Upper lobe of right lung (tissue), 1 donor: ENCODE measurements at places on chromosomes 4 and X. TPM values are rescaled to one million over a fixed set of nuclear protein-coding genes. Genes with fewer than 3 reads are reported as not detected.

MSX1 gene
- 2.5 TPM for total RNA-seq

STPG2 gene
- 0.41 TPM for total RNA-seq

SMIM9 gene
- total RNA-seq, result not detected

POLN gene
- total RNA-seq, result 2.7 TPM

PASD1 gene
- total RNA-seq, result not detected

CT45A2 gene
- not detected for total RNA-seq

USP51 gene
- total RNA-seq, result 3.7 TPM

ALPK1 gene
- 34.3 TPM for total RNA-seq

FMR1NB gene
- not detected for total RNA-seq

RHOH gene
- 8.8 TPM for total RNA-seq

MXD4 gene
- 72.7 TPM for total RNA-seq

HNRNPH2 gene
- total RNA-seq, result 67.1 TPM

ASMT gene
- total RNA-seq, result not detected

GLOD5 gene
- total RNA-seq, result 2.6 TPM

TMEM150C gene
- 5.9 TPM for total RNA-seq

MTM1 gene
- 28.4 TPM for total RNA-seq

PSAPL1 gene
- 0.14 TPM for total RNA-seq

GRCh38 chrX:8927066-8927635 is 106.8 kb downstream of the FAM9B start:
- no peak overlapping the region for H3K27ac ChIP-seq
- H3K4me1 ChIP-seq, result no peaks in the 10 kb centered on the region
- H3K36me3 ChIP-seq, result no peaks in the 10 kb centered on the region
- no peaks in the 10 kb centered on the region for H3K27me3 ChIP-seq
- DNase-seq, result no peak

GRCh38 chr4:155543126-155543765 is 123.4 kb upstream of the GUCY1A1 start:
- no peaks in the 10 kb centered on the region for H3K4me1 ChIP-seq
- H3K27me3 ChIP-seq, result no peaks in the 10 kb centered on the region
- no peak overlapping the region for H3K27ac ChIP-seq
- H3K36me3 ChIP-seq, result no peaks in the 10 kb centered on the region
- H3K4me3 ChIP-seq, result no peak overlapping the region

DNA sequence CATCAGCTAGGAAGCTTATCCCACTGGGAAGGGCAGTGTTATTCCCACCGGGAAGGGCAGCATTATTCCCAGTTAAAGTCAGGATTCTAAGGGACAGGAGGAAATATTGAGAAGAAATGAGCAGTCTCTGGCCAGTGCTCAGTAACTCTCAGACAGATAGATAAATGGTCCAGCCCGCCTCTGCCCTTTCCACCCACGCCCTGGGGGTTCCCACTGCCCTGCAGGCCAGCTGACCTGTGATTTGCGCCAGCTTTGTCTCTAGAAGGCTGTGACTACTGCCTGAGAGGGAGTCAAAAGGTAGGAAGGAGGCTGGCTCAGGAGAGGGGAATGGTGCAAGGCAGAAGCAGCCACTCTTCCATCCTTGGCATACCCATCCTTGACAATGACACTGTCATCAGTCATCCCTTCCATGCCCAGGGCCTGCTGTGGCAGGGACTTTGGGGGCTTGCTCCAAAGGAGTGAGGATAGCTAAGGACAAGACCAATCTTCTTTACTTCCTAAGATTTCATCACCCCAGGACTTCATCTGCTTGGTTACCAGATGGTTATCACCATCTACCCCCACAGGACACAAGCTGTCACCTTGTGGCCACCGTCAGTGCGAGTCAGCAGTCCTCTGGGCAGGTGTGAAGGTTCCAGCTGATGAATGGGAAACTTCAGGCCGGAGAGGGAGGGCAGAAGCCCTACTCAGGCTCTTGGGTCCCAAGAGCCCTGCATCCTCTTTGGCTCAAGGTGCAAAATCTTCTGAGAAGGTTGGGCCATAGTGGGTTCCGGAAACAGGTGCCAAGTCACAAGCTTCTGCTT is 49.5 kb downstream of the SEPSECS start:
- DNase-seq, result no peak
- no peaks in the 10 kb centered on the region for H3K36me3 ChIP-seq
- H3K4me1 ChIP-seq, result no peaks in the 10 kb centered on the region
- no peak overlapping the region for H3K4me3 ChIP-seq

GRCh38 chr4:185892165-185892564 is 80.2 kb upstream of the SORBS2 start:
- no peaks in the 10 kb centered on the region for H3K4me1 ChIP-seq
- H3K4me3 ChIP-seq, result no peak overlapping the region
- H3K36me3 ChIP-seq, result no peaks in the 10 kb centered on the region
- no peak overlapping the region for H3K27ac ChIP-seq
- no peak for DNase-seq
- no peaks in the 10 kb centered on the region for H3K27me3 ChIP-seq

- H3K27ac ChIP-seq, result no peak overlapping the region
- H3K36me3 ChIP-seq, result no peaks in the 10 kb centered on the region
- no peak for DNase-seq
- no peak overlapping the region for H3K4me3 ChIP-seq
- H3K4me1 ChIP-seq, result no peaks in the 10 kb centered on the region
- no peaks in the 10 kb centered on the region for H3K27me3 ChIP-seq
Observed at GRCh38 chr4:108874806-108875205, 112.0 kb upstream of the ETNPPL start.

DNA sequence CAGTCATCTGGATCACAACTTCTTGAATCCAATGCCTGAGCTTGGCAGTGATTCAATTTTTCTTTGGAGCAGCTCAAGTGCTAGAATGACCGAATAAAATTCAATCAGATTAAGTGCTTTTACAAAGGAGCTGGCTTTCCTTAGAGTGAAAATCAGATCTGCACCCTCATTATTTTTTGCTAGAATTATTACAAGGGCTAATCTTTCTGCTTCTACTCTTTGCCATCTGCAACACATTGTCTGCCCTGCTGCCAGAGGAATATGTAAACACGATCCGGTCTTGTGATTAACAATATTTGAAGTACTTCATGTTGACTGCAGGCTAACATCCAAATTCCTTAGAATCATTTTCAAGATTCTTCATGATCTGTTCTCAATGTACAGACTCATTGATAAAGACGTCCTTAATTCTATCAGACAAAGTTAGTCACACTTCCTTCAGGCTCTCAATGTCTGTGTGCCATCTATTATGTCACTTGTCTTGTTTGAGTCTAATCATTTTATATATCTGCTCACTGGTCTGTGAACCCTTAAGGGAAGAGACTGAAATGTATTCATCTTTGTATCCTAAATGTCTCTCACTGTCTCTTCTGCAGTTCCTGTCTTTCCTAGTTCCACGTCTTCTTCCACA is 531.2 kb downstream of the GALNTL6 start:
- no peaks in the 10 kb centered on the region for H3K36me3 ChIP-seq
- H3K27me3 ChIP-seq, result no peaks in the 10 kb centered on the region
- no peak overlapping the region for H3K27ac ChIP-seq

DNA sequence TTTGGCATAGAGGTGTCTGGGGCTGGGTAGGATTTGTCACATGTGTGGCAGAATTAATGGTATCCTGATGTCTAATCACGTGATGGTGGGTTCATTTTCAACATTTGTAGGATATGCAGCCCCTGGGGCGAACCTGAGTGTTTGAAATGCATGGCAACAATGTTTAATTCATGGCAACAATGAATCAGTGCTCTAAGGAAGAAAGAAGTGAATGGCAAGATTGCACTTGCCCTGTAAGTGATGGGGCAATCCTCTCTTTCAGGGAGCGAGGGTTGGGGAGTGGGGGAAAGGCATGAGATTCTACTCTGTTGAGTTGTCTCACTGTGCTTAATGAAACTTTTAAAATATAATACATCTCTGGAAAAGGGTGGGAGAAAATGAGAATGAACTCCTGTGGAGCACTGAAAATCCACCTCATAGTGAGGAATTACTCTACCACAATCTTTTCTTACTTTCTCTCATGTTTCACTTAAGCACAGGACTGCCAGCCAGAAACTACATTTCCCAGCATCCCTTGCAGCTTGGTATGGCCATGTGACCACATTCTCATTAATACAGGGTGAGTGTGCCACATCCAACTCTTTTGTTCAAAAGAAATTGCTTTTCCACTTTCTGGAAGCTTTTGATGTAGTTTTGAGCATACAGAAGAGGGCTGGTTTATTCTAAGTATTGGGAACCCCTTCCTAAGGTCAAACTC is 64.0 kb upstream of the PGM2 start:
- no peaks in the 10 kb centered on the region for H3K27me3 ChIP-seq
- H3K4me3 ChIP-seq, result no peak overlapping the region
- H3K36me3 ChIP-seq, result no peaks in the 10 kb centered on the region
- H3K4me1 ChIP-seq, result peaks cover 18% of the 10 kb centered on the region
- DNase-seq, result no peak
- H3K27ac ChIP-seq, result no peak overlapping the region

DNA sequence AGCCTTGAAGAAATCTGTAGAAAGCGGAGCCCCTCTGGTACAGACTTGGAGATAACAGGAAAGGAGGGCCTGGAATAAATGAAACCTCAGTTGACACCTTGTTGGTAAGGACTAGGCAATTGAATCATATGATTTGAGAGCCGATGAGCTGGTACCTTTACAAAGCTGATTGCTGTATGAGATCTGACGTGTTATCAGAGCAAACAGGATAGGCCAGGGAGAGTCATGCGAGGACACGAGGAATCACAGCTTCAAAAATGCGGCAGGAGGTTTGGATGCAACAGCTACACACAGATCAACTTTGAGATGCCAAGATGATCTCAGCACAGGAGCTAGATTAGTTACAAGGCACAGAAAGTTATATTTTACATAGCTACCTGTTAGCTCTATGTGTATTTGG is 7.4 kb upstream of the SLC10A4 start:
- peaks cover 6% of the 10 kb centered on the region for H3K27me3 ChIP-seq
- no peaks in the 10 kb centered on the region for H3K4me1 ChIP-seq
- no peak overlapping the region for H3K4me3 ChIP-seq
- H3K27ac ChIP-seq, result no peak overlapping the region
- no peaks in the 10 kb centered on the region for H3K36me3 ChIP-seq
- DNase-seq, result no peak

DNA sequence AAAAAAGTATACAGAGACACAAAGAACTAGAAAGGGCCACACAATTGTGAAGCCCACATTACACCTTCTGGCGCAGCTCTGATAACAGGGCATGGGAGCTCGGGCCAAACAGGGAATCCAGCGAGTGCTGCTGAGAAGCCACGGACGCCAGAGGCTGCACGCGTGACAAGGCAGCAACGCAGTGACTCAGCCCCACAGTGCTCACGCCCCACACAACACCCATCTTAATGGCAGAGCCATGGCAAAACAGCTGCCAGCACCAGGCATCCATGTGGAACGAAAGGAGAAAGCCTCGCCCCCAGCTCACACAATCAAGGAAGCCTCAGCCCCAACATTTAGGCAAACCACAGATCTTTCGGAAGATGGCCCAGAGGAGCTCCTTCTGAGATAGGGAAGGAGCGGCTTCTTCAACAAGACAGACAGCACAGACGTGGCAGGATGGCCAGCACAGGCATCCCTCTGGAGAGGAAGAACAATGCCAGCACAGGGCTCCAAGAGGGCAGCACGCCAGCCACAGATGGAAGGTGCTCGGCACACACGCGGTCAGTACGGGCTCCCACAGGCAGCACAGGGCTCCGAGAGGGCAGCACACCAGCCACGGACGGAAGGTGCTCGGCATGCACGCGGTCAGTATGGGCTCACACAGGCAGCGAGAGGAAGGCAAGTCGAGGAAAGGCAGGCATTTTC is 33.1 kb downstream of the GAK start:
- H3K27ac ChIP-seq, result no peak overlapping the region
- H3K4me3 ChIP-seq, result no peak overlapping the region
- H3K4me1 ChIP-seq, result no peaks in the 10 kb centered on the region
- H3K27me3 ChIP-seq, result no peaks in the 10 kb centered on the region

- H3K36me3 ChIP-seq, result no peaks in the 10 kb centered on the region
- H3K27ac ChIP-seq, result no peak overlapping the region
- H3K4me3 ChIP-seq, result no peak overlapping the region
- no peaks in the 10 kb centered on the region for H3K4me1 ChIP-seq
Observed at GRCh38 chr4:125225806-125226205, 88.9 kb upstream of the FAT4 start.

GRCh38 chr4:10671366-10671765 is 13.2 kb downstream of the CLNK start:
- no peaks in the 10 kb centered on the region for H3K27me3 ChIP-seq
- H3K27ac ChIP-seq, result no peak overlapping the region
- H3K4me3 ChIP-seq, result no peak overlapping the region
- no peaks in the 10 kb centered on the region for H3K4me1 ChIP-seq
- H3K36me3 ChIP-seq, result no peaks in the 10 kb centered on the region

- DNase-seq, result no peak
- no peaks in the 10 kb centered on the region for H3K27me3 ChIP-seq
- no peaks in the 10 kb centered on the region for H3K4me1 ChIP-seq
Observed at GRCh38 chr4:25592736-25593135, 62.9 kb upstream of the SLC34A2 start.

DNA sequence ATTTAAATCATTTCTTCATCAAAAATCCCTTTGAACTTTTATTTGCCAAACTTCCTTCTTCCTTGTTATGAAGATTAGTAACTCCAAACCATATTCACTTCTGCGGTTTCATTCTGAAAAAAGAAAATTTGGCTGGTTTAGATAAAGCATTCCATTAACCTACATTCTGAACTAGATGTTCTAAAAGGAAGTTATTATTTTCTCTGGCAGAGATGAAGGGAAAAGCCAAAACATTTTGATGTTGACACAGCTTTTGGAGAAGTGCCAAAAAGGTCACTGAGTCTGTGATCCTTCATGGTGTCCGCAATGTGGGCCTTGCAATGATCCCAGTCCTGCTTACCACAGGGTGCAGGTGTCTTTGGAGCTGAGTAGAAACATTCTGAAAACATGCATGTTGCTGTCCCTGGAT is 36.0 kb downstream of the CXCL8 start:
- H3K36me3 ChIP-seq, result no peaks in the 10 kb centered on the region
- no peak overlapping the region for H3K4me3 ChIP-seq
- DNase-seq, result no peak
- no peaks in the 10 kb centered on the region for H3K27me3 ChIP-seq
- peaks cover 17% of the 10 kb centered on the region for H3K4me1 ChIP-seq

DNA sequence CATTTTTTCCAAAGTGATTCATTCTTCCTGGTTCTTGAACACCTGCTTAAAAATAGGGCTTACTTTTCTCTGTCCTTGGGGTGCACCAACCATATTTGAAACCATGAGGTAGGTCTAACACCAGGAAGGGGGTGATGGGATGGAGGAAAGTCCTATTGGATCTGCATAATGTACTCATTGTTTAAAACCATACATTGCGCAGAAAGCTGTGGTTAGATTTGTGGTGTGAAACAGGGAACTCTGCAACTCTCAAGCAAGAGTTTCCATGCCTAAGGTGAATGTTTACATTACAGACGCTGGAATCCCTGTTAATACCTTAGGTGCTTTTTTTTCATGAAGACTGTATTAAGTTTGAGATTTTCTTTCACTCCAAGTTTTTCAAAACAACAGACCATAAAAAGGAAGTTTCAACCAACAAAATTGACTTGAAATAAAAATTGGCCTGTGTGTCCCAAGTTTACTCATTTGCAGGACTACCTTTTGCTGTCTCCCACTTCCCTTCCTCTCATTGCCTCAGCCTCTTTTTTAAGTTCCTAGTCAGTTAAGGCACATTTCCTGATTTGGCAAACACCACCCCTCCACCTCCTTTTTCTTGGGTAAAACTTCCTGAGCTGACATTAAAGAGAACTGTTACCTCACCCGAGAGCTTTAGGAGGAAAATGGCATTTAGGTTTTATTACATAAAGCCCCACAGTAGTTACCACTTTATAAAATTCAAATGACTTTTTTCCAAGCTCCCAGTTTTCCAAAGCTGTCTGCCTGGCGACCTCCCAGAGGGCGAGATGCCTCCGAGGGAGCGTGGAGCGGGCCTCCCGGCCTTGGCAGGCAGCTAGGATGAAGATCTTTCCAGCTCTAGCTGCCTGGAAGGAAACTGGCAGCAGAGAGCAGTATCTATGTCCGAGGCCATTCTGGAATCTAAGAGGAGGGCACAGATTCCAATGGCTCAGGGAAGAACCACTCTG is 47.9 kb upstream of the RBPJ start:
- no peaks in the 10 kb centered on the region for H3K4me1 ChIP-seq
- no peaks in the 10 kb centered on the region for H3K27me3 ChIP-seq
- H3K27ac ChIP-seq, result peak overlapping the region; percentile 12
- H3K36me3 ChIP-seq, result no peaks in the 10 kb centered on the region
